ENCODE measurements at places on chromosomes 13 and 19.
A peak's percentile ranks its signal among the peaks of the same experiment; 100 is the strongest.

DNA sequence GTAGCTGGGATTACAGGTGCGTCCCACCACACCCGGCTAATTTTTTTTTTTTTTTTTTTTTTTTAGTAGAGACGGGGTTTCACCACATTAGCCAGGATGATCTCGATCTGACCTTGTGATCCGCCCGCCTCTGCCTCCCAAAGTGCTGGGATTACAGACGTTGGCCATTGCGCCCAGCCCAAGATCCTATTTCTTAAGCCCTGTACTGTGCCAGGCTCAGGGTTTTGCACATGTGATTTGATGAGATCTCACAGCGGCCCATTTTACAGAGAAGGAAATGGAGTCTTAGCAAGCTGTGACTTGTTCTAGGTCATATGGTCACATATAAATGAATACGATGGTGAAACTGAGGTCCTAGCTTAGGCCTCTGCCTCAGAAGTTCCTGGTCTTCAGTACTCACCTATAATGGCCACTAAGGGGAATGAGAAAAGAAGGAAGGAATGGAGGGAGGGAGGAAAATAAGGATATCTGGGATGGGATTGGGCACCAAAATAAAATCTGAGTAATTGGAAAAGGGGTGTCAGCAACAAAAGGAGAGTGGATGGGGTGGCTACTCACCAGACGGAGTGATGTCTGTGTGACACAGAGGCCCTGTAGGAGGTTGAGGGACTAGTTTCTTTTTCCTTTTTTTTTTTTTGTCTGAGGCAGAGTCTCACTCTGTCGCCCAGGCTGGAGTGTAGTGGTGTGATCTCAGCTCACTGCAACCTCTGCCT, 1.3 kb downstream of the OSCAR start:
- no peak for DNase-seq

DNA sequence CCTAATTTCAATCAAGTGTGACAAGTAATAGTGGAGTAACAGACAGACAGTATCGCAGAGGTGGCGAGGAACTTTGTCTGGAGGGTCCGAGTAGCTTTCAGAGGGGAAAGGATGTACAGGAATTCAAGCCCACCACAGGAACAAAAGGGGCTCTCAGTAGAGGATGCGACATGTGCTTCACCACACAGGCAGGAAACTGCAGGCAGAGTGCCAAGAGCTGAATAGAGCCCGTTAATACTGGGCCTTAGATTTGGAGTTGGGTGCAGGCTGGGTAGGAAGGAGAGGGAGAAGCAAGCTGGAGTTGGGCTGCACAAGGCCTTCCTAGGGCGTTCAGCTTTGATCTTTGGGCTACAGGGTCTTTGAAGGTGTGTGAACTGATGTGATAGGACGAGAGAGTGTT, 1.2 kb downstream of the CCDC70 start:
- no peak for DNase-seq

- DNase-seq = no peak
Measured at GRCh38 chr13:79519255-79519654, 38.3 kb downstream of the NDFIP2 start.

- no peak for DNase-seq
Measured at GRCh38 chr13:76711550-76712182, 174.5 kb downstream of the KCTD12 start.

DNA sequence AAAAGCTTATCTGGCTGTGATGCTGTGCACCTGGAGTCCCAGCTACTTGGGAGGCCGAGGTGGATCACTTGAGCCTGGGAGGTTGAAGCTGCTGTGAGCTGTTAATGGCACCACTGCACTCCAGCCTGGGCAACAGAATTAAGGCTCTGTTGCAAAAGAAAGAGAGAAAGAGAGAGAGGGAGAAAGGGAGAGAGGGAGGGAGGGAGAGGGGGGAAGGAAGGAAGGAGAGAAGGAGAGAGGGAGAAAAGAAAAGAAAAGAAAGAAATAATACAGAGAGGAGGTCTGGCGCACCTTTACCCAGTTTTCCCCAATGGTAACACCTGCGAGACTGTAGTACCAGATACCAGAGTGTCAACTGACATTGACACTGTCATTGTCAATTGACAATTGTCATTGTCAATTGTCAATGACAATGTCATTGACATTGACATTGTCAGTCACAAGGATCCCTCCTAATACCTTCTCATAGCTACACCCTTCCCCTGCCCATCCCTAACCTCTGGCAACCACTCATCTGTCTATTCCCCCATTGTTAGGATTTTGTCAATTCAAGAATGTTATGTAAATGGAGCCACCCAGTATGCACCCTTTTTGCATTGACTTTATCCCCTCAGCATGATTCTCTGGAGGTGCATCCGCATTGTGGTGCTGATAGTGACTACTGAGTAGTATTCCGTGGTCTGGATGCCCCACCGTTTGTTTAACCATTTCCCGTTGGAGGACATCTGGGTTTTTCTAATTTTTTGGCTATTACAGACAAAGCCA, 21.3 kb downstream of the PAK4 start:
- no peak for DNase-seq

DNA sequence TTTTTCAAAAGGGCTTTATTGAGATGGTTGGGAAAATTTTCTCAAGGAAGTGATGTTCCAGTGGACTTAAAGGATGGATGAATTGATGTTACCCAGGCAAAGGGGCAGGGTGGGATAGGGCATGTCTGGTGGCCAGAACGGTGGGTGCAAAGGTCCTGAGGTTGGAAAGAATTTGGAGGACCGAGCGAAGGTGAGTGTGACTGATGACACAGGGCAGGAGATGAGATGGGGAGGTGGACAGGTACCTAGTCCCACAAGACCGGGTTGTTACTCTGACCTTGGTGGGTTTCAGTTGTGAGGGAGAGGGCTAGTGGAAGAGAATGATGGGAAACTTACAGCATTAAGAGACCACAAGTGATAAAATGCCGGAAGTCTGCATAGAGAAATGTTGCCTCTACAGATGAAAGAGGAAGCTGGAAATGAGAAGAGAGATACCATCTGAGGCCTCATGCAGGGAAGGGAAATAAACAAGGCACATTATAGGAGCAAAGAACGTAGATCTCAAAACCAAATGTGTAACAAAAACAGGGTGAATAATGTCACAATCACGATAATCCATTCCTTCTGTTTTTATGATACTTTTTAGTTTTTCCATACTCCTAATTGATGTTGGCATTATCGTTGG, 4.5 kb downstream of the ADGRE1 start:
- no peak for DNase-seq

GRCh38 chr13:35179494-35179893, 237.4 kb downstream of the NBEA start:
- no peak for DNase-seq

GRCh38 chr19:1066748-1067340, at the start of gene ARHGAP45:
Gene ARHGAP45, plus strand, starts transcription at chr19:1067167. Its CDS starts 239 bp downstream, at chr19:1067406.
- DNase-seq = peak; percentile 69

- no peak for DNase-seq
Measured at GRCh38 chr19:15636026-15636425, 4.7 kb upstream of the CYP4F3 start.

- no peak for DNase-seq
Measured at GRCh38 chr19:18271433-18271841, 2.8 kb downstream of the IQCN start.

GRCh38 chr13:40056898-40057619, 401.6 kb downstream of the COG6 start:
- no peak for DNase-seq

GRCh38 chr13:67308004-67308772, 78.1 kb upstream of the PCDH9 start:
- DNase-seq = no peak

GRCh38 chr13:112699322-112699918, 9.6 kb downstream of the ATP11A start:
- peak; percentile 54 for DNase-seq

DNA sequence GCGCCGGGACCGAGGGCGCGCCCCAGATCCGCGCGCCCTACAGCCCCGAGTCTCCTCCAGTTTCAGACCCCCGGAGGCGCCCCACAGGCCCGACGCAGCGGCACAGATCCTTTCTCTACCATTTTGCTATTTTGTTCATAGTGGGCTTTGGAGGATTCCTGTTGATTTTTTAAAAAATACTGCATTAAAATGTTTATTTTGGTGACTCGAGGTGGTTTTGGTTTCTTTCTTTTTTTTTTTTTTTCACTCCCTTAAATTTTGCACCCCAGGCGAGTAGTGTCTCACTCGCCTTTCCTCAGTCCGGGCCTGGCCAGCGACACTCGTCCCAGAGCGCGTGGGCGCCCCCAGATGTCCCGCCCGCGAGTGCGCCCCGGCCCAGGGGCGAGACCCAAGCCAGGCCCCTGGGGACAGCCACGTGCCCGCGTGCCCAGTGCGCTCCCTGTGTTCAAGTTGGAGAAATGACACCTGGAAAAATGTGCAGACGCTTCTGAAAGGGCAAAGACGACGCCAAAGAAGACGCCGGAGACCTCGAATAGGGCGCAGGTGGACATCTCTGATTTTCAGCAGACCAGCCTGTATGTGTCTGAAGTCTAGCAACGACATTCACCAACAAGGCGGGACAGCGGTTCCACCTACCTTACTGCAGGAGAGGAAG, 471 bp upstream of the INSR start:
- DNase-seq = peak; percentile 76

DNA sequence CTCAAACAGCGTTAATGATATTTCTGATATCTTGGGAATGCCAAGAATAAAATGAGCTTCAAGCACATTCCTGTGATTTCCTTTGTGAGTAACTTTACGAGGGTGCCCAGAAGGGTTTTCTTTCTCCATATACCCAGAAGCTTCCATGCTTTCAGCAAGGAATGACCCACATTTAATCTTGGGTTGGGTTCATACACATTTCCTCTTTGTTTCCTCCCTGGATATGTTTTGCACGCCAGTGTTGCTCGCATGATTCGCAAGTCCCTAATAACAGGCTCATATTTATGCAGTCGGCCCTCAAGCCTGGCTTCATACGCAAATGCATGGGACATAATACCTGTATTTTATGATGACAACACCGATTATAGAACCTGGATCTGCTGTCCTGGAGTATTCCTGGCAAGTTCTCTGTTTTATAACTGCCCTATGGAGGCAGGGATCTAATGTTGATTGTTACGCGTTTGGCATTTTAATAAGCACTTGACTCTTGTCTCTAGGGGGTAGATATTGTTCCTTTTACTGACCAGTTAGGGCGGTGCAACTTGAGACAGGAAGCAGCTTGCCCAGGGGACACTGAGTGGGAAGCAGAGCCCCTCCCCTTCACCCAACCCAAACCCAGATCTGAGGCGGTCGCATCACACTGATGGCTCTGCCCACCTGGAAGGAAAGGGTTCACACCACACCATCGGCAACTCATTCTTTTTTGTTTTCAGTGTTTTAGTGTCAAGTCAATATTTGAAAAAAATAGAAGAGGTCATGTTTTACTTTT, 220.4 kb upstream of the SOX1 start:
- peak; percentile 43 for DNase-seq

- DNase-seq = no peak
Measured at GRCh38 chr13:63198071-63198470, 1782.4 kb upstream of the PCDH20 start.

- no peak for DNase-seq
Measured at GRCh38 chr19:10815969-10816644, 19.9 kb downstream of the TMED1 start.

DNA sequence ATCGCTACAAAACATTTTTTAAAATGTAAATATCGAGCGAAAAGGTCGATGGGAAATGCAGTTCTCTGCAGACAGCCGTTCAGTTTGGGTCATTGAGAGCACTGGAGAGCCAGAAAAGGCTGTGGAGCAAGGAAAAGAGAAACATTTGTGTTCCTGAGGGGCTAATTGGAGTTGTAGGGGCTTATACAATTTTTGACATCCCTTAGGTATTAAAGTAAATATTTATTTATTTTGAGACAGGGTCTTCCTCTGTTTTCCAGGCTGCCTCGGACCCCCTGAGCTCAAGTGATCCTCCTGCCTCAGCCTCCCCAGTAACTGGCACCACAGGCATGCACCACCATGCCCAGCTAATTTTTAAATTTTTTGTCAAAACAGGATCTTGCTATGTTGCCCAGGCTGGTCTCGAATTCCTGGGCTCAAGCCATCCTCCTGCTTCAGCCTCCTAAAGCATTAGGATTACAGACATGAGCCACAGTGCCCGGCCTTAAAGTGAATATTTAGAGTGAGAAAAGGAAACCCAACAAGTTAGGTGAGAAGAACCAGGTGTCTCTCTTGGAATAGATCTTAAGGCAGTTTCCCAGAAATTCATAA, 825 bp upstream of the YIF1B start:
- DNase-seq = no peak

- DNase-seq = no peak
Measured at GRCh38 chr13:31801088-31801487, 61.8 kb downstream of the RXFP2 start.

- no peak for DNase-seq
Measured at GRCh38 chr19:16340092-16340491, 15.5 kb downstream of the KLF2 start.

GRCh38 chr19:4589579-4590410, 30.3 kb upstream of the SEMA6B start:
- DNase-seq = peak; percentile 64

GRCh38 chr13:52411629-52412028, 5.7 kb upstream of the THSD1 start:
- DNase-seq = no peak

DNA sequence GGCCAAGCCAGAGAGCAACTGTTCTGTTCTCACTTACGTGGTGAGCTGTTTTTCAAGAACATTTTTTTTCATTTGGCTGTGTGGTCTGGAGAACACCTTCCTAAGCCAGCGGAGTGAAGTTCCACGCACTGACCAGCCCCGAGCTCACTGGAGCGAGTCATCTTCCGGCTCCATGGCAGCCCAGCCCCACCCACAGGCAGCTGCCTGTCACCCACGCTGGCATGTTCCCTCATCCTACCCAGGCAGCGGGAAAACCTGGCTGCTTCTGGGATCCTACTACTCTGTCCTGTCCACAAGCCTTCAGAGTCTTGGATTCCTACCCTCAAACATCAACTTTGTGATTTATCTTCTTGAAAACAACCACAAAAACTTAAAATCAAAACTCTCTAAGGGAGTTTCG, 76.2 kb downstream of the GGACT start:
- peak; percentile 79 for DNase-seq

GRCh38 chr19:1605236-1606137, at the start of gene UQCR11:
Gene UQCR11, minus strand, starts transcription at chr19:1605462. Its CDS starts 53 bp downstream, at chr19:1605409.
- peak; percentile 97 for DNase-seq

DNA sequence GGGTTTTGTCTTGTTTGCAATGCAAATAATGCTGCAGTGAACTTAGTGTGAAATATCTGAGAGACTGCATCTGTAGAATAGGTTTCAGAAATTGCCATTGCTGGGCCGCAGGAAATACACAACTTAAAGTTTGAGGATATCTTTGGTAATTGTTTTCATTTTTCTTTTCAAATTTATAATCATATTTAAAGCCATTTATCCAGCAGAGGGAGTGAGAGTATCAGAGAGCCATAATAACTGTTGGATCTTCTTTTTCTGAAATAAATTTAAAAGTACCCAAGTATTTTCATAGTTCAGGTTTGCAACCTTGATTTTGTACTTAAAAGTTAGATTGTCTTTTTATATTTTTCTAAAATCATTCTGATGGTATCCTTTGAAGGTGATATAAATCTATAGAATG, 99.4 kb downstream of the ZMYM2 start:
- no peak for DNase-seq

Data from islet precursor cell (in vitro differentiated cells).